ENCODE measurements at places on chromosomes 7 and 10.
A peak's percentile ranks its signal among the peaks of the same experiment; 100 is the strongest.

GRCh38 chr10:8051109-8051821, 3.2 kb upstream of the GATA3 start:
- peak; percentile 38 for DNase-seq

DNA sequence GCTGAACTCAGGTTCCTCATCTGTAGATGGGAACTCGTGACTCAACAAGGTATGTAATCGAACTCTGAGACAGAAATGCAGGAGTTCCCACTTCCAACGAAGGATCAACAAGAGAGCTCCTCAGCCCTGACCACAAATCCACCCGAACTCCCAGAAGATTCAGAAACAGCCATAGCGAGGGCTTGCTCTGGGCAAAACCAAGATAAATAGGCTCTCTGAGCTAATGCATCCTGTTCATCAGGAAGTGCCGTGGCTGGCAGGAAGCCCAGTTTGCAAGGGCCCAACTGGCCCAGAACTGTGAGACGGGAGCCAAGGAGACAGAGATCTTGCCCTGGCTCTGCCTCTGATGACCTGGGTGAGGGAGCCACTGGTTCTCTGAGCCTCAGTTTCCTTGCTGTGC, 141.7 kb upstream of the PFKP start:
- no peak for DNase-seq

- no peak for DNase-seq
Measured at GRCh38 chr10:102777711-102778453, 34.1 kb downstream of the WBP1L start.

DNA sequence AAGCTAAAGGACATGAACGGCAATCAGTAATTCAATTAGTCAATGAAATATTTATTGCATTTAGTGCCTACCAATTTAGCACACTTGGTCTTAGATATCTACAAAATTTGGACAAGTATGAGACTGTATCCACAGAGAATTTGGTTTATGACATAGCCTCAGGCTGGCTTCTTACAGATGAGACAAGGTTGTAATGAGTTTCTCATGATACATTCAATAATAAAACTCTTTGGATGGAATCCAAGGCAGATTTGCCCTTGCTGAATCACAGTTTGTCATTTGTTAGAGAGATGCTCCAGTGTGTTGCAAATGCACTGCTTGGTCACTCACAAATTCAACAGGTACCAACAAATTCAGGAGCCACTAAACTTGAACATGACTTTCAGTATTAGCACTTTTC, 162.5 kb downstream of the GPR37 start:
- DNase-seq, result no peak

DNA sequence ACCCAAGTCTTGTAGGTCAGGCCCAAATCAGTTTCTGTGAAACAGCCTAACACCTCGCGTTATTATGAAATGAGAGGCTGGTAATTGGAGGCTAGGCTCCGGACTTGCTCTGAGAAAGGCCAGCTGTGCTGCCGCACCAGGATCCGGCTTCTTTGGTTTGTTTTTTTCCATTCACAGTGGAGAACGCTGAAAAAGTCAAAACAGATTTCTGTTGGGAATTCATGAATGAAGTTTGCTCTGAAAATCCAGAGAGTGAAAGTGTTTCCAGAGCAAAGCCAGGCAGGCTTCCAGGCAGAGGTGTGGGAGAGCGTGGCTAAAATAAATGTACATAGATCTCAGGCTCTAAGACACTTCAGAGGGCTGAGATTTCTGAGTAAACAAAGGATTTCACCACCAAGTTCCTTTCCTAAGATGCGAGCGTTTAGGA, 240.1 kb downstream of the TRIL start:
- no peak for DNase-seq

- DNase-seq, result no peak
Measured at GRCh38 chr7:129163875-129164544, 19.5 kb downstream of the TSPAN33 start.

DNA sequence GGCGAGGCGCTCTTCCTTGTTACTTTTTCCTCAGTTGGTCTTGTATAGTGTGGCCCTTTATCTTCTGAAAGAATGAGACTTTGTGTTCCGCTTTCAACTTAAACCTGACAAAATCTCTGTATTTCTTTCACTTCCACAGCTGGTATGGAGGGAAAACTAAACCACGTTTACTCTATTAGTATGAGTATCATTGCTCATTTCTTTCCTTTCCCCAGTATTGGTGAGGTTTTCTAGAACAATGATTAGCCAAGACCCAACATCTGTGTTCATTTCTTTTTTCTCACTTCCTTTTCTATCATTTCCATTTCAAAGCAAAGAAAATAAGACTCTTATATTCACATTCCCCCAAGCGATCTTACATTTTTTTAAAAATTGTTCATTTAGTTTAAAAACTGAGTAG, 165.3 kb downstream of the PAXIP1 start:
- DNase-seq, result peak; percentile 59

GRCh38 chr10:29285624-29286051, 3.2 kb upstream of the LYZL1 start:
- peak; percentile 49 for DNase-seq

- DNase-seq, result no peak
Measured at GRCh38 chr7:53050433-53050832, 15.0 kb downstream of the POM121L12 start.

DNA sequence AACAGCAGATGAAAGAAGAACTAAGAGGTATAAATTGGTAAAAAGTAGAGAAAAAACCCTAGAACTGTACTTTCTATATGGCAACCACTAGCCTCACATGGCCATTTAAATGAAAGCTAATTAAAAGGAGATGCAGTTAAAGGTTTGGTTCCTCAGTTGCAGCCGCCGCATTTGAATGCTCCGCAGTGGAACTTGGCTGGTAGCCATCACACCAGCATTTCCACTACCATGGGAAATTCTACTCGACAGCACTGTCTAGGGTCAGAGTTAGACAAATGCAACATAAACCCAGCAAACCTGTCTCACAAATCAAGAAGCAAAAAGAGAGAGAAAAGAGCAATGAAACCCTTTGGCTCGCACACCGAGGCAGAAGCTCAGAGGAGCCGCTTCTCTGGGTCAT, 29.7 kb downstream of the VIPR2 start:
- DNase-seq, result no peak

DNA sequence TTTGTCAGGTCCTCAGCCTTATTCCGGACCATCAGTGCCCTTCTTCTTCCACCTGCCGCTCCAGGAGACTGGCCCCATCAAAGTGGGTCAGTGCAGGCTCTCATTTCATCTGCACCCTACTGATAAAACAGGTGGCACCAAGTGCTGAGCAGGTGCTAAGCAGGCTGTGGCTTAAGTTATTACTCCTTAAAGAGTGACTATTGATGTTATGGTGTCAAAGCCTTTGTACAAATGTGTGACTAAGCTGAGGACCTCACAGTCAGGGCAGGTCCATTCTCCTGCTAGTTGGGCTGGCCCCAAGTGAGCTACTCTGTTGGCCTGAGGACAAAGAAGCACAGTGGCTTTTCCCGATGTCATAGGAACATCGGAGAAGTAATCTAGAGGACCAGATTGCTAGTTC, 11.2 kb upstream of the CALD1 start:
- DNase-seq, result no peak

- DNase-seq, result peak; percentile 31
Measured at GRCh38 chr10:32190890-32191491, 134.8 kb upstream of the KIF5B start.

DNA sequence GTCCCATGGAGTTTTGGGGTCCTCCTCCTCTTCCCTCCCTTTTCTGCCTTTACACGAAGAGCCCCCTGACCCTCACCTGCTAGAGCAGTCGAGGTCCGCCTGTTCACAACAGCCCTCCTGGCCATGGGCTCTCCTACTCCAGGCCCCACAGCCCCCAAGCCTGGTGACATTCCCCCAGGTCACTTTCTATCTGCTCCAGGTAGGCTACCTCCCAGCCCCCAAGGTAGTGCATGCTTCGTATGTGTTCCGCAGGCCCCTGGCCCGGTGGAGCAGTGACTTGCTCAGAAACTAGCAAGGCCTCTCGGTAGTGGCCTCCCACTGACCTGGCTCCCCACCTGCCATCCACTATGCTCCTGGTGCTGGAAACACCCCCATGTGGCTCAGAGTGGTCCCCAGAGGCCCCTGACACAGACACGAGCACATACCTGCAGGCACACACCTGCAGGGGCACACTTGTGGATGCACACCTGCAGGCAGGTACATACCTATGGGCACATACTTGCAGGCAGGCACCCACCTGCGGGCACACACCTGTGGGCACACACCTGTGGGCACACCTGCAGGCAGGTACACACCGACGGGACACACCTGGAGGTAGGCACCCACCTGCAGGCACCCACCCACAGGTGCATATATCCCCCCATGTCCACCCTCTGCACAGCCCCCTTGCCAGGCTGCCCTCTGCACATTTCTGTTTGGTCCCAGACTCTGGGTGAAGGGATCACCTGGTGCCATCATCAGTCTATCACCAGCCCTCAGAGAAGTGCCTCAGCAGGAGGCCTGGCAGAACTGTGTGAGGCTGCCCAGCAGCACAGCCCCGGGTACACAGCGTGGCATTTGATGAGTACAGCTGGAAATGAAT, 322.5 kb downstream of the PTPRN2 start:
- no peak for DNase-seq

DNA sequence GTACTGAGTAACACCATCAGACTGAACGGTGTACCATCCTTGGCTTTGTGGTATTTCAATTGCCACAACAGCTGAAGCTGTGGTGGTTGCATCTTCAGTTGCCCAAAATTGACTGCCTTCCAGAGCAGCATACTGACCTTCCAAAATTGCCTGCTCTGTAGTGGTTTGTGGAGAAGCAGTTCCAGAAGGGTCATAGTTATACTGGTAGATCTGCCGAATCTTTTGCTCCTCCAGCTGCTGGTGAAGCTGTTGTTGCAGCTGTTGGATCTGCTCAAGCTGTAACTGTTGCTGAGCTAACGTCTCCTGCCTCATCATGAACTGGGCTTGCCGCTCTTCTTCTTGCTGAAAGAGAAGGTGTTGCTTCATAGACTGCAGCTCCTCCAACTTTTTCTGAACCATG, 212.2 kb downstream of the PCLO start:
- no peak for DNase-seq

DNA sequence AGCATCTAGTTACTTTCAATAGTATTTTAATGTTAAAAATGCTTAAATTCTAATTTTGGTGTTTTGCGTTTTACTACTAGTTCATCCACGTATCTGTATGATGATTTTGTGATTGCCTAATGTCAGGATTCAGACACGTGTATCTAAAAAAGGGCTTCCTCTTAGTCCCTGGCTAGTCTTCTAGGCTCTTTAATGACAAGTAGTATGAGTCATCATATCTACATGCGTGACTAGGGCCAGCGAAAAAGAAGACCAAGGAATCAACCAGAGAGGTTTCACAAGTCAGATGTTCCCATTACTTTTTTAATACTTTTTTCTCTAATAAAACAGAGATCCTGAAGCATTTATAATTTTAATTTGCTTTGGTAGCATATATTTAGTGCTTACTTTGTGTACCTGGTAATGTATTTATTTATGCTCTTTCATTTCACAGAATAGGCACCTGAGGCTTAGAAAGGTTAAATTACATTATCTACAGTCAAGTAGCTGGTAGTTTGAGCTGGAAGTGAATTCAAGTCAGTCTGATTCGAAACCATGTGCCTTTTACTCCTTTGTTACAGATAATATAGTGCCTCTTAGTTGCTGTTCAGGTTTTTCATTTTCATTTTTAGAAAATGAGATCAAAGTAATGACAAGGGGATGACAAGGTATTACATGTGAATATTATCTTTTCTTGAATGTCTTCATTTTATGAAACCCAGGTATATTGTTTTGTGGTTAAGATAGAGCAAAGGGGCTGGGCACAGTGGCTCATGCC, 140.3 kb downstream of the FOXP2 start:
- DNase-seq, result peak; percentile 70

- DNase-seq, result peak; percentile 73
Measured at GRCh38 chr10:86712317-86712707, 44.0 kb downstream of the LDB3 start.

GRCh38 chr7:32062150-32062549, 8.1 kb downstream of the PDE1C start:
- no peak for DNase-seq

DNA sequence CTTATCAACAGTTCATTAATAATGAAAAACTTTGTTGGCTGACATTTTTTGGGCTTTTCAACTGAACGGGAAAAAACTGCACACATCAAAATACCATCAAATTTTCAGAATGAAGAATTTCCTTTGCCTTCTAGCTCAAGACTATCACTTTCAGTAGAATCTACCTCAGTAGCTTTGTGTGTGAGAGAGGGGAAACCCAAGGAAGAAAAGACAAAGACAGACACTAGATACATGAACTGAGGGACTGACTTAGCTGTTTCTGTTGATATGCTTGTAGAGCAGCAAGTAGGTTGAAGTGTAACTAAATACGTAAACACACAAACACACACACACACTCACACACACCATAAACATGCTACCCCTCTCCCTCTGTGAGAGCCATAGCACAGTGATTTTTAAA, 257.1 kb downstream of the CDK14 start:
- DNase-seq, result no peak

GRCh38 chr10:78995987-78996791, 72.6 kb upstream of the ZMIZ1 start:
- no peak for DNase-seq

DNA sequence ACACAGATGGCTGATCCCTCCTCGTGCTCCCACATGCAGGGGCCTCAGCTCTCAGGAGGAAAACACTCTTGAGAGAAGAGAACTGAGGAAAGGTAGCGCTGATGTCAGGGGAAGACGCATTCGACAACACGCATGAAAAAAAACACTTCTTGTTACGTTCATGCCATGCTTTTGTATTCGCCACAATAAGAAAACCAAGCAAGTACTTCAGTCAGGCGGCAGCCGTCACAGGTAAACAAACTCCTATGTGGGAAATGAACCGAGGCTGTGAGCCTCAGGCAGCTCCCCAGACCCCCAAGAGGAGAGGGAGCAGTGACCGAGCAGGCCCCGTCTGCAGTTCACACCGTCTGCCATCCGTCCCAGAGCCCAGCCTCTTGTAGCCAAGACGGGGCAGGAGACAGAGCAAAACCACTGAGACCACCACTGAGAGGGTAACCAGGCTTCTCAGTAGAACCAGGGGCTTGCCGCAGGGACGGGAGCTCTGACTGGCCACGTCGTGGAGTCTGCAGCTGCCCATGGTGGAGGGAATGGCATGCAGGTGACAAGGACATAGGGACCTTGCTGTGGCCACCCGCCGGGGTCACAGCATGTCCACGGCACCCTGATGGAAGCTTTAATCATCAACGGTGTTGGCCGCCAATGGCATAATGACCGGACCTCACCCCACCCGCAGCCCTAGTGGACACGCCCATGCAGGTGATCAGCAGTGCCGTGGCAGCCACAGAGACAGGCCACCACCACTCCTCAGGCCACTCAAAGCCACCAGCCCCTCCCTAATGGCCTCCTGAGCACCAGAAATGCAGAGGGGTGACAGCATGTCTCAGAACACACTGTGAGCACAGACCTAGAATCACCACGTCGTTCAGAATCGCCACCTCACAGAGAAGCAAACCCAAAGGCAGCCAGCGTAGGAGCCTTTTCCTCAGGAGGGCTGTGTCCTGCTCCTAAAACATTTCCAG, 304.3 kb downstream of the PTPRN2 start:
- no peak for DNase-seq

GRCh38 chr7:1397491-1398327, 61.6 kb downstream of the MICALL2 start:
- DNase-seq, result no peak

DNA sequence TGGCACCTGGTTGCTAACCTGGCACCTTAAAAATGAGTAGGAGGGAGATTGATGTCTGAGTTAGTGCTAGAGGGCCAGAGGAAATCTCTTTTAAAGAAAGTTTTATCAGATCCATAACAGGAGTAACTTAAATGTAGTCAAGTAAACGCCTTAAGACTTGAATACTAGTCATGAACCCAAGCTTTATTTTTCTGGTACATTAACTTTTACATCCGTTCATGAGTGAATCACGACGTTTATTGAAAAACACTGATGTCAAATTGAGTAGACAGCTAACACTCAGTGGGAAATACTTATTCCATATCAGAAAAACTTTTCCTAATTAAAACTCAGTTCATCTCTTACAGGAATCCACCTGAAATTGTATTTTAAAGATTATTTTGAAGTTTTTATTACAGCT, 6.9 kb upstream of the LAMB1 start:
- DNase-seq, result no peak

All from GM06990 (cell line).